ENCODE measurements at places on chromosomes 5 and 9.

GRCh38 chr5:58615972-58616371 lies 33.1 kb downstream of the RAB3C start:
- no peak for DNase-seq

GRCh38 chr9:76932265-76932664 lies 26.4 kb upstream of the PRUNE2 start:
- no peak for DNase-seq

GRCh38 chr5:12208366-12209100 lies 304.3 kb upstream of the CTNND2 start:
- DNase-seq = no peak

- DNase-seq = no peak
Measured at GRCh38 chr9:98159301-98159700, 33.1 kb downstream of the CORO2A start.

DNA sequence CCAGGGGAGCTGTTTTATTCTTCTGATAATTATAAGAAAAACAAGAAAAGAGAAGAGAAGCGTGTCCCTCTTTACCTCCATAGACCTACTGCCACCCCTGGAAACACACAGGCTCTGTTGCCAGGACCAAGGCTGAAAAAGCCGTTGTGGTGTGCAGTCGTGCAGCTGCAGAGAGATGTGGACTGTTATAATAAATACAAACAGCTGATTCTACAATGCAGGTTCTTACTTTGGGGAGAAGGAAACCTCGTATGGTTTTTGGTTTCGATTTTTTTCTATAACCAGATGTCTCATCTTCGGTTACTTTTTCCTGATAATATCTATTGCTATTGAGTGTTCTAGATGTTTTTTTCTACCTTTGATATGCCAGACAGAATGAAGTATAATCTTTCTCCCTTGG lies 28.1 kb downstream of the FYB1 start:
- no peak for DNase-seq

- DNase-seq = no peak
Measured at GRCh38 chr9:84504360-84504759, 163.8 kb upstream of the SLC28A3 start.

DNA sequence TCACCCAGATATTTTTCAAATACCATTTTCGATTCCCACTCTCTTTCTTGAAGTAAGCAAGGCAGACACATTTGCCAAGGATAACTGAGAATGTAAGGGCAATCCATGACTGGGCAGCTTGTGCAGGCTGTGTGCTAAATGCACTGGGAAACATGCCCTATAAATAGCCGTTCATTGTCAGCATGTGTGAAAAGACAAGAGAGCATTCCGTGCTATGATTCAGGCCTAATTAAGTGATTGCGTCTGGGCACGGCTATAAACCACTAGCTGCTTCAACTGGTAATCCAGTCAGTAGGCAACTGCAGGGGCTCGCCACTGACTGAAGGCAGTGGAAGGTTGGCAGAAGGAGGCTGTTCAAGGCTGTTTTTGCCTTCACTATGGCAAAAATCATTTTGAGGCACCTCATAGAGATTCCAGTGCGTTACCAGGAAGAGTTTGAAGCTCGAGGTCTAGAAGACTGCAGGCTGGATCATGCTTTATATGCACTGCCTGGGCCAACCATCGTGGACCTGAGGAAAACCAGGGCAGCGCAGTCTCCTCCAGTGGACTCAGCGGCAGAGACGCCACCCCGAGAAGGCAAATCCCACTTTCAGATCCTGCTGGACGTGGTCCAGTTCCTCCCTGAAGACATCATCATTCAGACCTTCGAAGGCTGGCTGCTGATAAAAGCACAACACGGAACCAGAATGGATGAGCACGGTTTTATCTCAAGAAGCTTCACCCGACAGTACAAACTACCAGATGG lies at the start of gene HSPB3:
TSS of gene HSPB3 (plus strand) at position 287 of the 745 bp plus-strand sequence. CDS start at position 378, 91 bp downstream.
- no peak for DNase-seq

DNA sequence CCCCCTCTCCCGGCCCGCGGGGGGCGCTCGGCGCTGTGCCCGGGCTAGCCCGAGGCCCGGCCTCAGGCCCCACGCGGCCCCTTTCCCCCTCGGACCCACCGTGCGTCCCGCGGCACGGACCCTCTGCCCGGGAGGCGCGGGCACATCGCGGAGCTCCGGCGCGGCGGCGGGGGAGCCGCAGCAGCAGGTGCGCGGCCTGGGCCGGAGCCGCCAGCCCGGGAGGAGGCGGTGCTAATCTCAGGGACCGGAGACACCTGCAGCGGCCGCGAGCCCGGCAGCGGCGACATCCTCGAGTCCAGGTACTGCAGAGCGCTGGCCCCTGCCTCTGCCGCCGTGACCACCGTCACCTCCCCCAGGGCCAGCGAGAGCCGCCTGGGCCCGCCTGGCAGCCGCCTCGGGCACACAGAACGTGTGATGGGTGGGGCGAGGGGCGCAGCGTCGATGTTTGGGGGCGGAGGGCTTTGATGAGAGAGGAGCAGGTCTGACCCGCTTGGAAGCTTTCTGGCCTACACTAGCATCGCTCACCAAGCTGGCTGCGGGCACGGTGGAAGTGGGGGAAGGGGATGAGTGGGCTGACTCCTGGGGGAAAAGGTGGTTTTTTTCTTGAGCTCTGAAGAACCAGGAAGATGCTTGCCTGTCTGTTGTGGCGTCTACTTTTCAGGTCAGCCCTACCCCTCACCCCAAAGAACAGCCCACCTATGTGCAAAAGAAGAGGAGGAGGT lies 524 bp downstream of the CYFIP2 start:
- DNase-seq = no peak

GRCh38 chr9:127049044-127049443 lies 73.4 kb downstream of the ANGPTL2 start:
- no peak for DNase-seq

DNA sequence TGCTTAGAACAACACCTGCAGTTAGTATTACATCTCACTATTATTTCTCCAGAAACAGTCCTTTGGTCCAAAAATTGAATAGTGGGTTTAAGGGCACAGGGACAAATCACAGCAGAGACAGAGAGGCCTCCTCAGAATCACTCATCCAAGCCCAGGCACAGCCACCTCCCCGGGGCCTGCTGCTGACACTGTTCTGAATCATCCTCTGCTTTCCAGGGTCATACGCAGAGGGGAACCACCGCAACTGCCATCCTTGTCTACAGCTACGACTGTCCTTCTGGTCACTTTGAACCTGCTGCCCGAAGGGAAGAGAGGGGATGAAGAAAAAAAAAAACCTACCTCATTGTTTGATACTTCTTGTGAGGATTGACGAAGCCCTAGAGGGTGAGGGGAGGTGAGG lies 35.3 kb upstream of the MAN2A1 start:
- no peak for DNase-seq

All from stimulated activated CD8-positive, alpha-beta memory T cell treated with anti-CD3 and anti-CD28 coated beads, Interleukin-12 subunit alpha, Interleukin-12 subunit beta, amount 100 ng/mL, for 1 hour (primary cell).